ENCODE measurements at places on chromosomes 5 and 9.

DNA sequence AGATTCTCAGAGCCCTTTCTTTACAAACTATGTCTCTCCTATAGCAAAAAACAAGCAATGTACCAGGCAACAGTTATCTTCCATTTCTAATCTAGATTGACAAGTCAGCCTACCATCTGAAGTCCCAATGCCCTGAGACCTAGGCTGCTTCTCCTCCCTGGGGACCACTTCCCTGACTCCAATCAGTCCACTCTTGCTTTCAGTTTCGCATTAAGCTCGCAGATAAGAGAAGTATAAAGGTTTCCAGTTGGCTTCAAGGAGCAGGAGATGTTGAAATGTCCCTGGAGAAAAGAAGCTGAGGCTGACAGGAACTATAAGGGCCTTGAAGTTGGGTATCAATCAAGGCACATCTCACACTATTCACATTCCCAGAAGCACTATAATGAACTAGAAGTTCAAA lies 32.3 kb downstream of the ERP44 start:
- DNase-seq = no peak

DNA sequence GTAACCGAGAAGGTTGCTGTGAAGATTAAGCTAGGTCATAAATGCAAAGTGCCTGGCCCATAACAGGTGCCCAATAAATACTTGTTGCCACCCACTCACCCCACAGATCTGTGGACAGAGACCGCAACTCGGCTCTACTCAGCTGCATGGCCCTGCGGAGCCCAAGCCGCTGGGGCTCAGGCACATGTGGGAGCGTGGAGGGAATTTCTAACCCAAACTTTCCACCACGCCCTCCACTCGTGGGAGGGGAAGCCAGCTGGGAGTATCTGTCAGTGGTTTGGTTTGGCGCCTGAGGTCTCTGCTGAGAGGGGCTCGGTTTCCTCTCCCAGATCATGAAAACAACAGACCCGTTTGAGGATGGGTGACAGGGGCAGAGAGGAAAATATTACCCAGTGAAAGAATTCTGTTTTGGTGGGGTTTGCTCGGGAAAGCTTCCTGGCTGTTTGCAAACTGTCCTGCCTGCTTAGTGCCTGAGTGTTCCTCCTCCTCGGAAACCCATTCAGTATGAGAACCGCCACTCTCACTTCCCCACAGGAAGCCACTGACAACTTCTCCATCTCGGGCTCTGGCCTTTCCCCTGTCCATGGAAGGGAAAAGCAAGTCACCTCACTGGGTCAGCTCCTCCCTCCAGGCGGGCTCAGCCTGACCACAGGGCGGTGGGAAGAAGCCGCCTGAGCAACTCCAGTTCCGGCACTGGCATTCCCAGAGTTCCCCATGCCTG lies 60.1 kb downstream of the RGS3 start:
- DNase-seq = no peak

- DNase-seq = no peak
These were observed 45.1 kb upstream of the FAM120A start for GRCh38 chr9:93406371-93406770.

DNA sequence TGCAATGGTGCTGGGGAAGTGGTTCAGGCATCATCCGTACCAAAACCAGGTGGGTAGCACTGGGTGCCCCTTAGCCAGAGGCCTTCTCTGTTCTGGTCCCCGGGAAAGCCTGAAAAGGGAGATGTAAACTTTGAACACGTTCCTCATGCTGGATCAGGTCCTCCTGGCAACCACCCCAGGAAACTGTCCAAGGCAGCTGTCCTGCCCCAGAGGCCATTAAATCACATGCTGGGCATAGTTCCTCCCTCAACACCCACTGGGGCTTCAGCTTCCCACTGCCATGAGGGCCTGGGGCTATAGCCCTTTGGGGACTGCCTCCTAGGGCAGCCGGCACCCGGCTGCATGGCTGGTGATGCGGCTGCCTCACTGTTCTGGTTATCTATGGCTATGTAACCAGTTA lies 228.9 kb upstream of the MVB12B start:
- DNase-seq = no peak

DNA sequence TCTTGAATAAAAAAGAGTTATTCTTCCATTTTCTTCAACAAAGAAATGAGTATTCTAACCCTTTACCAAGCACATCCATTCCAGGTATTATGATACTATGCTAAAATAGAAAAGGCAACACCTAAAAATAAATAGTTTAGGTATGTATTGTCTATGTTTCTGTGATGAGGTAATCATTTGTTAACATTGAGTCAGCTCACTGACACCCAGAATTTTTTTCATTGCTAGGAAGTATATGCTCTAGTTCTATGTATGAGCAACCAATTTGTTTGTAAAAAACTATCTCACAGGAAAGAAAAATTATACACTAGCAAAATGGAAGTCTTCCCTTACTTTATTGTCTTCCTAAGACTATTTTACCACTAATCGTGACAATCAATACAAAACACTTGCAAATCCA lies 615.6 kb upstream of the GRIN3A start:
- no peak for DNase-seq

DNA sequence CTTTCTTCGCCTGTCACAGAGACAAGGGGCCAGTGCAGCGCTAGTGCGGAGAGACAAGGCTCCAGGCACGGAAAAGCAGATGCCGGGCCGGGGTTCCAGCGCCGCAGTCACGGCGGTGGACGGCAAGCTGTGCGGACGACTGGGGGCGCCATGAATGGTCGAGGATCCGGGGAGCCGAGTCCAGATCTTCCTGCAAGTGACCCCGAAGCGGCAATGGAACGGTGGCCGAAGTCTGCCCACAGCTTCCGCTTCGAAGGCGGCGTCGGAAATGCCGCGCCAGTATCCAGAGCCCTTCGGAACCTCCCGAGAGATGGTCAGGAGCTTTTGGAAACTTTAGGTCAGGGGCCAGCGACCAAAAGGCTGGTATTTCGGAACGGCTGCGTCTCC lies 601 bp upstream of the FAF2 start:
- no peak for DNase-seq

- DNase-seq = no peak
These were observed 36.0 kb upstream of the PRLR start for GRCh38 chr5:35266276-35266675.

GRCh38 chr5:3994628-3995027 lies 399.0 kb downstream of the IRX1 start:
- DNase-seq = no peak

DNA sequence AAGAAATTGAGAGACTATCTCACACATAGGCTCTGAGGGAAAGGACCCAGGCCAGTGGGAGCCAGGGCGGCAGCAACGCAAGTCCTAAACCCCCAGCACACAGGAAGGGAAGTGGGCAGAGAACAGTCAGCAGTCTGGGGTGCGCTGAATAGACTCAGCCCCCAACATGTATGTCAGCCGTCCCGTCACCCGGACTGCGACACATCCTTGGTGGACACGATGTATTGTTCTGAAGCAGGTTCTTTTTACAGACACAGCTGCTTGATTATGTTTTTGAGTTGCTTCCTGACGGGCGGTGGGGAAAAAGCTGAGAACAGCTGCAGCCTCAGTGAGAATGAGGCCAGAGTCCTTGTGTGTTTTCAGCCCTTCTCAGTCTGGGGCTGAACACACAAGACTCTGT lies 64.1 kb upstream of the CXCL14 start:
- no peak for DNase-seq

DNA sequence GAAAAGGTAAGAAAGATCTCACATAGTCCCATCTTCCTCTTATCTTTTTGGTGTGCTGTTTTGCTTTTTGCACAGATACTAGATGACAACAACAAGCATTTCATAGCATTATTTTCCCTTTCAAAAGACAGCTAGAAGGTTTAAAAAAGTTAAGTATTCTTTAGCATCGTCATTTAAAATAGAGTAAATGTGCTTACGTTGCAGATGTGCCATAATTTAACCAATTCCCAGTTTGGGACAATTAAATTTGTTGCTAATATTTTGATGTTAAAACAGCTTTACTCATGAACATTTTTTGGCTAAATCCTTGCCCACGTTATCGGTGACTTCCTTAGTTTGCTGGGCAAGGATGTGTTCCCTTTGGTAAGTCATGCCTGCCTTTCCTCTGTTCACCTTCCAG lies 41.6 kb downstream of the PTTG1 start:
- no peak for DNase-seq

DNA sequence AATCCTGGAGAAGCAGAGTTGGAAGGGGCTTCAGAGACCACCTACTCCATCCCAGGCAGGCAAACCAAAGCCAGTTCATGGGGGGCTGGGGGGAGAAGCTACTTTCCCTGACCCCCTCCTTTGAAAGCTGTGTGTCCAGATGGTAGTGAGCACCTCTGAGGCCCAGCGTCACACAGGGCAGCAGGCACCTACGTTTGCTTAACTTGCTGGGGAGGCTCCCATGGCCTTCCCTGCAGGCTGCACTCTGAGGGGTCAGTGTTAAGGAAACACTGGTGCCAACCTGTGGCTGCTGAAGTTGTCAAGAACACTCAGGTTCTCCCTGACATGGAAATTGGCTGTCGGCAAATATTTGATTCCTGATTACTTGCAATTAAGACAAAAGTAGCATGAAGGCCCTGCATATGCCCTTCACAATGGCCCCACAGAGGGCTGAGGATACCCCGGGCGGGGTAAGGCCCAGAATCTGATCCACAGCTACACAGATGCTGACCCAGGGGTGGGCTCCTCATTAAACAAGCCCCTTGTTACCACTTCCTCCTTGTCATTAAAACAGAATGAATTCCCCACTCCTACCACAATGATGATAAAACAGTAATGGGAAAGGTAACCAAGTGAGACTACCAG lies 208.5 kb downstream of the FSTL4 start:
- no peak for DNase-seq

DNA sequence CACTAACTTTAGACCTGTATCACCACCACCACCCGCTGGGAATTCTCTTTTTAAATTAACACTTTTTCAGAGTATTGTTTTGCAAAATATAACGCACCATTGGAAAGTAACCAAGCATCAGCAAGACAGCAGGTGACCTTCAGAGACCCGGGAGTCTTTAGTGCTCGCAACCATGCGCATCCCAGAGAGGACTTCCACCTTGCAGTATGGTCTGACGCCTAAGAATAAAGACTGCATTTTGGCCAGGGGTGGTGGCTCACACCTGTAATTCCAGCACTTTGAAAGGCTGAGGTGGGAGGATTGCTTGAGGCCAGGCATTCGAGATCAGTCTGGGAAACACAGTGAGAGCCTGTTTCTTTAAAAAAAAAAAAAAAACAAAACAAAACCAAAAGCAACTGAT lies 113.8 kb downstream of the MED27 start:
- no peak for DNase-seq

- DNase-seq = no peak
These were observed 100.8 kb upstream of the DHFR start for GRCh38 chr5:80755626-80756025.

All from NCI-H2029 treated with DMSO at 0.1 percent for 48 hours (cell line).